Fibroblast of mammary gland (primary cell): ENCODE measurements at places on chromosomes 11 and 22.

- no peak for DNase-seq
Measured at GRCh38 chr11:118047749-118048148, 29.1 kb upstream of the TMPRSS4 start.

DNA sequence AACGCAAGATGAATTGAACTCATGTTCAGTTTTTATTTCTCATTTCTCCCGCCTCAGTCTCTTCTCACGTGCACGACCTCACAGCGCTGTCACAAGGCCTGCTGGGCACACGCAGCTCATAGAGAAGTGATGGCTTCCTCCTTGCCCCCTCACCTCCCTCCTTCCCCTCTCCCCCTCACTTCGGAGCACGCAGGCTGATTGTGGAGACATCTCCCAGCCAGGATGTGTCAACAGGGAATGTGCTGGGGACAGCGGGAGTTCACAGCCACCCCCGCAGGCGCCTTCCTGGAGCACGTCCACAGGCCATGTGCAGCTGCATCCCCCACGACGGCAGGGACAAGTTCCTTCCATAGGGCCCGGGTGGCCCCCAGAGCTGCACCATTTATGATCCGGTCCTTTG lies 29.1 kb upstream of the KRTAP5-6 start:
- DNase-seq = no peak

- DNase-seq = no peak
Measured at GRCh38 chr22:22228921-22229320, 15.7 kb upstream of the VPREB1 start.

- DNase-seq = no peak
Measured at GRCh38 chr11:3613998-3614741, 27.6 kb downstream of the ART5 start.

DNA sequence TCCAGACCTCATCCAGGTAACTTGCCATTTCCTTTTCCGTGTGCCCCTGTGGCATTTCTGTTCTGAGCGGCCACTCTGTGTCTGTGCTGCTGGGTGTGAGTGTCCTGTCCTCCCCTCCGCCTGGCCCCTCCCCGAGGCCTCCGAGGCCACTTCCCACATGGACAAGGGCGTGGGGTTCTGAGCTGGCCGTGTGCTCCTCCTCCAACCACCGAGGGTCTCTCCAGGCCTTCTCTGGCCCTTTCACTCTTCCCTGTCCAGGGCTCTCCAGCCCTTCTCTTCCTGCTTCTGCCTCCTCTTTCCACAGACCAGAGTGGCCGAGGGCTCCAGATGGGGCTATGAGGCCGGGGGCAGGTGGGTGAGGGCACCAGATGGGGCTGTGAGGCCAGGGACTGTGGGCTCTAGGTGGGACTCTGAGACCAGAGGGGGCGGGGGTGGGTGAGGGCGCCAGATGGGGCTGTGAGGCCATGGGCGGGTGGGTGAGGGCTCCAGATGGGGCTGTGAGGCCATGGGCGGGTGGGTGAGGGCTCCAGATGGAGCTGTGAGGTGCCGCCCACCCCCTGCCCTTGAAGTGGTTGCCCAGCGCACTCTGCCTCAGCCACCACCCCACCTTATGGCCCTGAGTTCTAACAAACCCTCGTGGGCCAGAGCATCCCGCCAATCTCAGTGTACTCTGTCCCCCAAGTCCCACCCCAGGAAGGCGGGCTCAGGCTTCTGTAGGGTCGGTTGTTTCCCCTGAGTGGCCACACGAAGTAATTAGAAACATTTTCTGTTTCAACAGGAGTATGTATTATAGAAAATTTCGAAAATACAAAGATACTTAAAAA lies 24.1 kb downstream of the PTDSS2 start:
- no peak for DNase-seq

GRCh38 chr11:86774417-86774816 lies 25.9 kb upstream of the PRSS23 start:
- DNase-seq = no peak

DNA sequence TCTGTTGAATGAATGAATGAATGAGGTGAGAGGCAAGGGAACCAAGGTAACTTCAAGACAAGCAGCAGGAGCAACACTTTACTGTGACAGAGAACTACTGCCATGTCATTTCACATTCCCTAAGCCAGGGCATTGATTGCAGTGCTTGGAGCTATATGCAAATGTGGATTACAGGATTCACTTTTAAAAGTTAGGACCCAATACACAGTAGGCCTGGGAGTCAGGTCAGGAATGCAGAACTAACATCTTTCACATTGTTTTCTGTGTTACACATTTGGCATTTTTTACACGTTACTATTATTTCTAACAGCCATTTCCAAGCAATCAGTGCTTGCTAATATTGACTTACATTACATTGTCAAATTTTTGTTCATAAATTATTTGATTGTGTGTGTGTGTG lies 26.2 kb upstream of the ME3 start:
- no peak for DNase-seq

DNA sequence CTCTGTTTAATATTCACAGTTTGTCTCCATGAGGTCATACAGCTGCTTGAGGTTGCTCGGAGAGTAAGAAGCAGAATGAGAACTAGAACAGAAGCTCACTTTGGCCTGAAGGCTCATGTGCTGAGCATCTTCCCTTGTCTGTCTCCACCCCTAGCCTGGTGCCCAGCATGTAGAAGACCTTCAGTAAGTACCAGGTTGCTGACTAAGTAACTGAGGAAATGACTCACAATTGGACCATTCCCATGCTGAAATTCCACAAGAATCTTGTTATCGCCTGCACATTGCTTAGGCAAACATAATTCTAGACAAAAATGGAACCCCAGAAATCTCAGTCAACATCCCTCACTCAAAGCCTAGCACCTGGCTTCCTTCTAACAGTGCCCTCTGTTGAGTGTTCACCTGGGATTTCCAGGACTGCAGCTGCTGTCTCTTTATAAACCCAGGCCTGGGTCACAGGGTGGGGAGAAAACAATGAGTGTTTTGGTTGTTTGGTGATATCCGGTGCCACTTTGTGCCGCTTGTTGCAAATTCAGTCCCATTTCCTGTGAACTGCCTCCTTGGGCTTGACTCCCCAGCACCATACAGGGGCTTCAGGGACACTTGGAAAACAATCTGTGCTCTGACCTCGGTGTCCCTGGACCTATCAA lies 406.8 kb downstream of the ETS1 start:
- DNase-seq = peak; percentile 92

DNA sequence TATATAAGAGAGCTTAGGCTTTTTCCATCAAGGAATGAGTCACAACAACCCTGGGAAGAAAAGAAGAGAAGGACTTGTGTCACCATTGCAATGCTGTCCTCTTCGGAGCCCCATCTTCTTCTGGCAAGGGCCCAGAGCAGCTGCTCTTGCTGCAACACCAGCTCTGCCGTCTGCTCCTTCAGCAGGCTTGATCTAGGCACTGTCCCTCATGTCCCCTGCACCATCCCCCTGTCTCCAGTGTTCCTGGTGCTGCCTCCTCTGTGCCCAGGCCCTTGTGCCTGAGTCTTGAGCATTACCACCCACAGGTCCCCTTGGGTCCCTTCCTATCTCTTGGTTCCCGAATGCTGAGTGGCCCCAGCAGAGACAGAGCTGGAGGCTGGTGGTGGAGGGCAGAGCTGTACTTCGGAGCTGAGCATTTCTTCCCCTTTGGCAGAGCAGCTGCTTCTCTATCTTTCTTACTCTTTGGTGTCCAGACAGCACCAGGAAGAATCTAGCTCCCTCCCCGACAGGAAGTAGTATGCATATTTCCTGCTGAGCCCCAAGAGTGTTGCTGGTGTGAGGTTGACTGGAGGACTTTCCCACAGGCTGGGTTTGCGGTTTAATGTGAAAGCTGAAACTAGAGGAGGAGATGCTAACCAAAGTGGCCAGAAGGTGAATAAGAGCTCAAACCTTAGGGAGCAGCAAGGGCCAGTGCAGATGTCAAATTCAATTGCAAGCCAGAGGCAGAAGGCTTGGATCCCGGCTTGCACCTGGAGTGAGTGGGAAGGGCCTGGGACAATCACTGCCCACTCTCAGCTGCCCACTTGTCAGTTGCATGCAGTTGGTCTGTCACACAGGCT lies 27.8 kb downstream of the WEE1 start:
- DNase-seq = peak; percentile 56
